ENCODE measurements at places on chromosomes 3 and 15.

DNA sequence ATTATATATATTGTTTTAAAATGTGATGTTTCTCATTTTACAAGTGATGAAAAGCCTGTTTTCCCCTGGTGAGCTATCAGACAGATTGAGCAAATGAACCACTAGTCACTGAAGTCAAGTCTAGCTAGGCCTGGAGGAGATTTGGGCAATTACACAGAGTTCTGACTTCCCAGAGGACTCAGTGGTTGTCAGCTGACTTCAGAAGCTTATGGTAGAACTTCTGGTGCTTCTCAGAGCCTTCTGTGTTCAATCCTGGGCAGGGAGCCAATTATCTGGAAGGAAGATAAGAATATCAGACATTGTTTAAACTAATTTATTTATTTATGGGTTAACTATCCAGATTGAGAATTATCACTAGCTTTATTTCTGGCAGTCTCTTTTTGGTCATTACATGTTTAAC is 37.7 kb upstream of the NAALADL2 start:
- peak; percentile 36 for DNase-seq

DNA sequence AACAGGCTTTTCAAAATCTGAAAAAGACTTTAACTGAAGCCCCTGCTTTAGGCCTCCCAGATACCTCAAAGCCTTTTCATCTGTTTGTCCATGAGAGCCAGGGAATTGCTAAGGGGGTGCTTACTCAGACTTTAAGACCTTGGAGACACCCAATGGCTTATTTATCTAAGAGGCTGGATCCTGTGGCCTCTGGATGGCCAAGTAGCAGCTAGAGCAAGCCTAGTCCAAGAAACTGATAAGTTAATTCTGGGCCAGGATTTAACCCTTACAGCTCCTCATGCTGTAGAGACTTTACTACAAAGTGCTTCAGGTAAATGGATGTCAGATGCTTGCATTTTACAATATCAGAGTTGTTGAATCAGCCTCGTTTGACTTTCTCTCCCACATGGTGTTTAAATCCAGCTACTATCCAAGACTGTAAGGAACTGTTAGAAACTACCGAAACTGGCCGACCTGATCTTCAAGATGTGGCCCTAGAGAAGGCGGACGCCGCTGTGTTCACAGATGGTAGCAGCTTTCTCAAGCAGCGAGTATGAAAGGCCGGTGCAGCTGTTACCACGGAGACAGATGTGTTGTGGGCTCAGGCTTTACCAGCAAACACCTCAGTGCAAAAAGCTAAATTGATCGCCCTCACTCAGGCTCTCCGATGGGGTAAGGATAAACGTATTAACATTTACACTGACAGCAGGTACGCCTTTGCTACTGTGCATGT is 3.3 kb downstream of the DET1 start:
- DNase-seq, result no peak

- DNase-seq, result no peak
Measured at GRCh38 chr3:52402706-52403270, 42.1 kb downstream of the SEMA3G start.

DNA sequence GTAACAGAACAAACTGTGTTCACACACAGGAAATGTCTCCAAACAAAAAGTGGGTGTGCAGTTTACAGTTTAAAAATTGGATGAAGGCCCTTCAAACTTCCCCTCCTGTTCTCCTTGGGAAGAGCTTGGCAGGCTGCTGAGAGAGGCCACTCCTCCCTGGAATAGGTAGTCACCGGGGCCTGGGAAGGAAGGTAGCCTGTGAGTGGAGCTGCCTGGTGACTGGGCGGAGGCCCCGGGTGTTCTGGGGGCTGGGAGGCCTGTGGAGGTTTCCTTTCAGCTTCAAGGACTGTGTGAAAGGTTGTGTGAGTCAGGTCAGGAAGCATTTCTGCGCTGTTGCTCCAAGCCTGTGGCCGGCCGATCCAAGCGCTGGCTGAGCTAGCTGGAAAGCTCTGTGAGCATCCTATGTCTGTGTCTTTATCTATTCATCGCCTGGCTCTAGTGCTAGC is 14.1 kb downstream of the SLCO3A1 start:
- DNase-seq, result no peak

GRCh38 chr3:79516795-79517194 is 251.0 kb downstream of the ROBO1 start:
- no peak for DNase-seq

DNA sequence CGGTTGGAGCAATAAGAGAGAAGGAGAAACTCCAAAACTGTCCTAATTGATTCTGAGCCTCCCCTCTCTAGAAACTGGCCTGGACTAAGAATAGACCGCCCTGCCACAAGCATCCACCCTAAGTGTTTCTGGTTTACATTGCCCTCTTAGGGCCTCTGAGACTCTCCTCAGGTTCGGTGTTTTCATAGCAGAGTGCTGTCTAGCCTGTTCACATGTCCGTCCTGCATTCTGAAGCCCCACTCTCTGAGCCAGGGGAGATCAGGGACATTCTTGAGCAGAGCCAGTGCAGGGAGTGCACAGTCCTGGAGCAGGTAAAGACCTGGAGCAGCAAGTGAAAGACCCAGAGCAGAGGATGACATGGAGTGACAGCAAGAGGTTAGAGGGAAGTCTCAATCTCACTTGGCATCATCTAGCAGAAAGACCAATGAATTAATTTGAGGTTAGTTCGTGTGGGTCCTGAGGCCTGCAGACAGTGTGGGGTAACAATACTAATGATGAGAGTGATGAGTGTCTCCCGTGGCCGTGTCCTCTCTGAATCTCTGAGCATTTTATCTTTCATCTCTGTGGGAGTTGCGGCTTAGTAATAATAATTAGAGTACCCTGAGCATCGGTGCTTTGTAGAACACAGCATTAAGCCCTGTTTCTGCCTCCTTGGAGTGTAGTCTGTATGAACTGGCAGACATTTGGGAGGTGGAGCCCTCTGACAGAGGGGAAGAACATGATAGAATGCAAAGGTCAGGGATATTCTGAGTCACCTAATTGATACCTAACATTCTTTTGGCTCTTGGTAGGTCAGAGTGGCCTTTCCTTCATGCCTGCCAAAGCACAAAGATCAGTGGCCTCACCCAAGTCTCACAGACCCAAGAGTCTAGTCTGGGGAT is 24.6 kb downstream of the MAPKBP1 start:
- no peak for DNase-seq

DNA sequence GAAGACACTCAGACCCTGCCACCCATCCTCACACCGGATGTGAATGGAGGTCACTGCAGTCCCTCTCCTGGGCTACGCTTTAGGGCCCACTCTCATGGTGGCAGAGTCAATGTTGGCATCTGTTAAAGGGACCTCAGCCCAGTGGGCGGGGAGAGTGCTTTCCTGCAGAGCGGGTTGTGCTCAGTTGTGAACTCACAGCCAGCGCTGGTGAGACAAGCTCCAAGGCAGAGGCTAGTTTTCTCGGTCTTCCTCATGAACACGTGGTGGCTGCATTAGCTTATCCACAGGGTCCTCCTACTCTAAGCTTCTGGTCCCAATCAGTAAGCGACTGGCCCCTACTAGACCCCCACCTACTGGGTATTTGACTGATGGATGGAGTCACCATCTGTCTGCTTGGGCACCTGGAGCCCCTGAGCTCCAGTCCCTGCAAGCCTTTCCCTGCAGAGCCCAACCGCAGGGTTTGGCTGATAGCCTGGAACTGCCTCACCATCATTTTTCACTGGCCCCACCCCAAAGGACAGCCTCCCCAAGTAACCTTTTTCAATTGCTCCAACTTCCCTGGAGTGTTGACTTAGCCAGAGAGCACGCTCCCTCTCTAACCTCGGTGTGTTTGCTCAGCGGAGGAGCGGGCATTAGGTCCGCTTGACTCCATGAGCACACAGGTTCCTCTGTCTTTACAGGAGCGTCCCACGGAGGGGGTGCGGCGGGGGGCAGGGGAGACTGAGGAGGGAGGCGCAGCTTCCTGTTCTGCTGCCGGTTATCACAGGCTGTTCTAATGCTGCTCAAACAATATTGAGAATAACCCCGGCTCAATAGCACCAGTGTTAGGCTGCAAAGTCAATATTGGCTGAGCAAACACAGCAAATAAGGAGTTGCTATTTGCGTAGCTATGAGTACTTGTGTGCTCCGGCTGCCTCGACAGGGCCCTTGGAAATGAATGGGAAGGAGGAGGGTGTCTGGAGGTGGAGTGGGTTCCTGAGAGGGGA is 141.7 kb downstream of the RPLP1 start:
- peak; percentile 98 for DNase-seq

DNA sequence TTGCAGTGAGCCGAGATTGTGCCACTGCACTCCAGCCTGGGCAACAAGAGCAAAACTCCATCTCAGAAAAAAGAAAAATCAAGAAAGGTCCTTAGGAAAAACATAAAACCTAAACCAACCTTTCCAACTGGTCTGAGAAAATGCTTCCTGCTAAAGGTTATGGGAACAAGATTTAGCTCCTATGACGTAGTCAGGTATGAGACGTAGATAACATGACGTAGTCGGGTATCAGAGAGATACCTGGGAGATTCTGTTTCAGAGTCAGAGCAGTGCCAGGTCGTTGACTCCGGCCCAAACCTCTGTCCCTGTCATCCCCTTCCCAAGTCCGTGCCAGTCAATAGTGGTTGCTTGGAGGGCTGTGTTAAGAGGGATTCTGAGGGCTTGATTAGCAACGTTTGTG is 39.9 kb downstream of the LMCD1 start:
- DNase-seq, result no peak

DNA sequence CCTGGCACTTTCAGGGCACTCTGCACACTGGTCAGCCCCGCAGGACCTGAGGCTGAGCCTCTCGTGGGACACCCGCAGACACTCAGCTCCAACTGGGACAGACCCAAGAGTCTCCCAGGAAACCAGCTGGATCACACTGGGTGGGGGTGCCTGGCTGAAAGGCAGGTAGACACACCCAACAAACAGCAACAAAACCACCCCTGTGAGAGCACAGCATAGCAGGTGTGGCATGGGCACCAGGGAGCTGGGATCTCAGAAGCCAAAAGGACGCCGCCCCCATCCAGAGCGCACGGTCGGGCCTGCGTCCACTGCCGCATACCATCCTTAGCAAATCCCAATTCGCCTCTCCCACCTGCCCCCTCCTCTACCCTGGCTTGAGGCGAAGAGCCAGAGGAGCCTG is 154.2 kb upstream of the LINGO1 start:
- DNase-seq, result peak; percentile 27

DNA sequence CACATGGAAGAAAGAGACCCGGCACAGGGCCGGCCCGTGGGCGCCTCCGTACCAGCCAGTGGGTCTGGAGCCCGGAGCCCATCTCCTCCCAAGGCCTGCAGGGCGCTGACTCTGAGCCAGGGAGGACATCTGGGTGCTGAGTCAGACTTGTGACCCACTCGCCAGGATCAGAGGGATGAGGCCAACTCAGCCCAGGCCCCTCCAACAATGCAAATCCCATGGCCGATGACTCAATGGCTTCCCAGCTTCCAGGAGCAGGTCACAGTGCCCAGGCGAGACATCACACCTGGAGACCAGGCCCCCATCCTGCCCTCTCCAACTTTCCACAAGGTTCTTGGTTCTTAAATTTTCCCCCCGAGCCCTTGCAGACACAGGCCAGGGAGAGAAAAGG is 95.1 kb downstream of the LRIG1 start:
- DNase-seq, result no peak

- DNase-seq, result no peak
Measured at GRCh38 chr3:58358808-58359207, 26.1 kb downstream of the PXK start.

GRCh38 chr15:77168616-77169015 is 97.7 kb upstream of the TSPAN3 start:
- DNase-seq, result no peak

DNA sequence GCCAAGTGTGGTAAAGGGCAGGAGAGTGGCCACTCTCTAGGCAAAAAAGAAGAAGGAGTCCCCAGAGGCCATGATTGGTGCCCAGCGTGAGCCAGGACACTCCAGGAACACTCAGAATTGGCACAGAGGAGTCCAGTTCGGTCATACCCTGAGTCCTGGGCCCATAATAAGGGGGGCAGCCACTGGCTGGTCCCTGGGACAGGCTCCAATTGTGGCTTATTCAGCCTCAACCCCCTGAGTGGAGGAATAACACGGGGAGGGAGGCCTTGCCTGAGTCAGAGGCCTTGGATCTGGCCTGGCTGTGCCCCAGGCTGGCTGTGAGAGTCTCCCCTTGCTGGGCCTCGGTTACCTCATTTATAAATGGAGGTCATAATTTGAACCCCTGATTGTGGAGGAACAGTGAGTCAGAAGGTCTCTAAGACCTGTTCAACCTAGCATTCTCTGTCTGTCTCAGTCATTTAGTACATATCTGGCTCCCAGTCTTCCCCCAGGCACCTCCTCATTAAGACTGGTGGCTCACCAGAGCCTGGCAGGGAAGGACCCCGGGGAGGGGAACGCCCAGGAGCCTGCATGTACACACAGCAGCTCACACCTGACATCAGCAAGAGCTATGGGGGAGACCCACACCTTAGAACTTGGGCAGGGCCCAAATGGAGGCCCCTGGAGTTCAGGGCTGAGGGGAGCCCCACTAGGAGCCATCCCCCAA is 95.9 kb upstream of the ATP2B2 start:
- no peak for DNase-seq

All from NCI-H69 (cell line).